ENCODE measurements at places on chromosomes 3 and 15. TPM values are rescaled to one million over a fixed set of nuclear protein-coding genes. Genes with fewer than 3 reads are reported as not detected.

- no peak for DNase-seq
- no peaks in the 10 kb centered on the region for H3K36me3 ChIP-seq
- H3K27me3 ChIP-seq = no peaks in the 10 kb centered on the region
- no peaks in the 10 kb centered on the region for H3K4me1 ChIP-seq
- no peak overlapping the region for H3K4me3 ChIP-seq
Measured at GRCh38 chr15:23387621-23388190, 33.2 kb downstream of the GOLGA8S start.

CIB2 gene
- 4.0 TPM for total RNA-seq

DNA sequence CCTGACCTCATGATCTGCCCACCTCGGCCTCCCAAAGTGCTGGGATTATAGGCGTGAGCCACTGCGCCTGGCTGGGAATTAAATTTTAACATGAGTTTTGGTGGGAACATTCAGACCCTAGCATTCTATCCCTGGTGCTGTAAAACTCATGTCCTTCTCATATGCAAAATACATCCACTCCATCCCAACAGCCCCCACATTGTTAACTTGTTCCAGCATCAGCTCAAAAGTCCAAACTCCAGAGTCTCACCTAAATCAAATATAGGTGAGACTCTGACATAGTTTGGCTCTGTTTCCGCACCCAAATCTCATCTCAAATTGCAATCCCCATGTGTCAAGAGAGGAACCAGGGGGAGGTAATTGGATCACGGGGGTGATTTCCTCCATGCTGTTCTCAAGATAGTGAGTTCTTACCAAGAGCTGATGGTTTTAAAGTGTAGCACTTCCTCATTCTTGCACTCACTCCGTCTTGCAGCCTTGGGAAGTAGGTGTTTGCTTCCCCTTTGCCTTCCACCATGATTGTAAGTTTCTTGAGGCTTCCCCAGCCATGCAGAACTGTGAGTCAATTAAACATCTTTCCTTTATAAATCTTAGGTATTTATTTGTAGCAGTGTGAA is 96.2 kb upstream of the PLCL2 start:
- no peak overlapping the region for H3K4me3 ChIP-seq
- H3K27ac ChIP-seq = no peak overlapping the region
- no peak for DNase-seq
- H3K36me3 ChIP-seq = no peaks in the 10 kb centered on the region
- H3K27me3 ChIP-seq = no peaks in the 10 kb centered on the region

RPL39L gene
- total RNA-seq = 16.8 TPM

- no peaks in the 10 kb centered on the region for H3K36me3 ChIP-seq
- no peak overlapping the region for H3K27ac ChIP-seq
- no peak overlapping the region for H3K4me3 ChIP-seq
- H3K4me1 ChIP-seq = no peaks in the 10 kb centered on the region
- no peak for DNase-seq
Measured at GRCh38 chr15:100284191-100284590, 57.6 kb downstream of the ADAMTS17 start.

DNA sequence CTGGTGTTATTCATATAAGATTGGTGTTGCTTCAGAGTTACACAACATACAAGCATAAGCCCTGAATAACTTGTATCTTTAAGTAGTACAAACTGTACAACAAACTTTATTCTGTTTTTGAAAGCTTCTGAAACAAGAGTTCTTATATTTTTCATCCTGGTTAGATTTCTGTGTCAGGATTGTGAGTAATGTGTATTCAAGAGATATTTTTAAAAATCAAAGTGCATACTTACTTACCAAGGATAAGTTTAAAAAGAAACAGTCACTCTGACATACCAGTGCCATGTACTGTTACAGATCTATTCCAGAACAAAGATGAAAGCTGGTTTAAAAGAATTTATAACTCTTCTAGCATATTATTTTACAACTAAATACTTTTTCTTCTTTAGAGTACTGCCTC is 755.1 kb downstream of the ZPLD1 start:
- no peak for DNase-seq
- no peaks in the 10 kb centered on the region for H3K36me3 ChIP-seq
- H3K4me1 ChIP-seq = no peaks in the 10 kb centered on the region
- no peaks in the 10 kb centered on the region for H3K27me3 ChIP-seq
- no peak overlapping the region for H3K27ac ChIP-seq

MORC1 gene
- total RNA-seq = not detected

DNA sequence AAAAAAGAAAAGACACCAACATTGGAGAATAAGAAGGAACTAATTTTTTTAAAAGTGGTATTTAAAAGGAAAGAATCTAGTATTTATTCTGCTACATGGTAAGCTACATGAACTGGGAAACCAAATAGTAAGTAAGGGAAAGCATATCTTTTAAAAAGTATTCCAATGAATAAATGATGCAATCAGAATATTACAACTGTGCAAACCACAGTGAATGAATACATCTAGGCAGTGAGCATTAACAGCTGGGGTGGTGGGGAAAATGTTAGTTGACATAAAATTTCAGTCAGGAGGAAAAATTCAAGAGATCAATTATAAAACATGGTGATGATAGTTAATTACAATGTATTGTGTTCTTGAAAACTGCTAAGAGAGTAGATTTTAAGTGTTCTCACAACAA is 16.9 kb downstream of the ICE2 start:
- no peaks in the 10 kb centered on the region for H3K27me3 ChIP-seq
- no peak for DNase-seq
- H3K27ac ChIP-seq = no peak overlapping the region
- H3K4me3 ChIP-seq = no peak overlapping the region

CLCN2 gene
- total RNA-seq = 6.5 TPM

DNAH12 gene
- total RNA-seq = 0.20 TPM

RBP2 gene
- total RNA-seq = not detected

- no peak overlapping the region for H3K27ac ChIP-seq
- H3K27me3 ChIP-seq = no peaks in the 10 kb centered on the region
- DNase-seq = no peak
- H3K36me3 ChIP-seq = peaks cover 15% of the 10 kb centered on the region
Measured at GRCh38 chr15:90879730-90880366, 4.5 kb upstream of the FES start.

GRCh38 chr3:79085171-79085570 is 682.6 kb downstream of the ROBO1 start:
- H3K27me3 ChIP-seq = no peaks in the 10 kb centered on the region
- DNase-seq = no peak
- no peaks in the 10 kb centered on the region for H3K4me1 ChIP-seq
- H3K36me3 ChIP-seq = no peaks in the 10 kb centered on the region
- H3K4me3 ChIP-seq = no peak overlapping the region

DNA sequence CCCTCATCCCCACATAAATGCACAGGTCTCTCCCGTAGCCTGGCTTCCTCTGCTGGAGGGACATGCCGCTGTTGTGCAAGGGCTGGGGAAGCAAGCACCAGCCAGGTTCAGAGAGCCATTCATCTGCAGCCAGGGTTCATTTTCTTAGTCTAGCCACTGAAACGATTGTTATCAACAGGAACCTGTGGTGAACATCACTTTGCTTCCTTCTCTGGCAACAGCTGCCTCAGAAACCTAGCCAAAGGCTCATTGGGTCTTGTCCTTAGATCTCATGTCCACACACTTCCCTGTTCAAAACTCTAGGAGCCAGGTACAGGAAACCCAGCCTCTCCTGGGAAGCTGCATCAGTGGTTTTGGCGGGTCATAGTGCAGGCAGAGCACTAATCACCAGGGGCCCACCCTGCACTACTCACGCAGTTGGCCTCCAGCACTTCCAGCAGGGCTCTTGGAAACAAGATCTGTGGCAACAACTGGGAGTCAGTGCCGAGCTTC is 47.0 kb downstream of the OXNAD1 start:
- H3K27ac ChIP-seq = no peak overlapping the region
- DNase-seq = peak; percentile 21
- no peak overlapping the region for H3K4me3 ChIP-seq

DNA sequence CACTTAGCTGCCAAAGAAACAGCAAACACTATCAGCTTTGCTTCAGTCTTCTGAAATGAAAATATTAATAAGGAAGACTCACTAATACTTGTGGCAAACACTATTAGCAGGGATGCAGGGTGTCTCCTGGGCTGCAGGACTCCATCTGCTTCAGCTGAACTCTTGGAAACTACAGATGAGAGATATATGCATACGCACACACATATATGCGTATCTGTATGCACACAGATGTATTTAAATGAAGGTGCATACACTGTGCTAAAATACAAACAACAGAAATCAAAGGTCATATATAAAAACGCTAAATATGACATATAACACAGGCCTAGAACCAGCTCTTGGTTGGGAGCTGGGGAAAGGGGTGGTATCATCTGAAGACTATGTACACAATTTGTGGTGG is 10.6 kb downstream of the PPM1M start:
- H3K36me3 ChIP-seq = peaks cover 33% of the 10 kb centered on the region

BLM gene
- total RNA-seq = 18.6 TPM

DNA sequence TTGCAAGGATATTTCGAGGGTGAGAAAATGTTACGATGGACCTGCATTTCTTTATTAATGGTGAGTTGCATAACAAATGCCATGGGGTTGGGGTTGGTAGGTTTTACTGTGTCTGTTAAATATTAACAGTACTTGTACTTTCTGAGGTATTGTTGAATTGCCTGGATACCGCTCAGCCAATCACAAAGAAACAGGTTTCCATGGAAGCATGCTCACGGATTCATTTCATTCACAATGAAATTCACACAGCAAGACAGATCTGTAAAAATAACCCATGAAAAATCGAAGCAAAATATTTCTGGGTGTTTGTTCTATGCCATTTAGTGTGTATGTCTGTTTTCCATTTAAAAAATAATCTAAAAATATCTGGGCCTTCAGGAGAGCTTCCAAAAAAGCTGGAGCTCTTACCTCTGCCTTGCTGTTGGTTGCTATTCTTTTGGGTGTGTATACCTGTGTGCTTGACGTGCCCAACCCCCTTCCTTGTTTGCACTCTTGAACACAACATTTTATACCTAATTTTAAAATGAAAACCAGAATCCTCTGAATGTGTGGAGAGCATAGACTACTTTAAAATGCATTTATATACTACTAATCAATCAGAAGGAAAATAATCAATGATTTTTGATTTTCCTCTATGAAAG is 479.8 kb upstream of the TBL1XR1 start:
- H3K36me3 ChIP-seq = no peaks in the 10 kb centered on the region
- H3K4me3 ChIP-seq = no peak overlapping the region
- H3K27ac ChIP-seq = no peak overlapping the region
- H3K27me3 ChIP-seq = no peaks in the 10 kb centered on the region
- DNase-seq = no peak

AMIGO3 gene
- not detected for total RNA-seq

DNA sequence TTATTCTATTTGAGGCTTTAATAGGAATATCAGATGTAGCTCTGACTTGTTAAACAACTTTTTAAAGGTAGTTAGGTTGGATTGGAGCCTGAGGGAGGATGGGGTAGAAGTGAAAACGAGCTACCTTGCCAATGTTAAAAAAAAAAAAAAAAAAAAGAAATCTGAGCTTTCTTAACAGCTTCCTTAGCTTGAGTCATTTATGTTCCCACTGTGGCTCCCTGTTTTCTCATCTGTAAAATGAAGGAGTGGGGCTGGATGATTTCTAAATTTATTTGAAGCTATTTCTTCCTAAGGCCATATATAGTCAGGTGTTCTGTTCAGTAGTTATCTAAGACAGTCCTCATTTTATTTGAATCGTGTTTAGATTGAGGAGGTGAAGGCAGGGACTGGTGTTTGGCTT is 105.7 kb downstream of the EDEM1 start:
- no peak overlapping the region for H3K4me3 ChIP-seq
- no peaks in the 10 kb centered on the region for H3K4me1 ChIP-seq
- H3K27me3 ChIP-seq = no peaks in the 10 kb centered on the region
- H3K36me3 ChIP-seq = no peaks in the 10 kb centered on the region
- no peak for DNase-seq

DNA sequence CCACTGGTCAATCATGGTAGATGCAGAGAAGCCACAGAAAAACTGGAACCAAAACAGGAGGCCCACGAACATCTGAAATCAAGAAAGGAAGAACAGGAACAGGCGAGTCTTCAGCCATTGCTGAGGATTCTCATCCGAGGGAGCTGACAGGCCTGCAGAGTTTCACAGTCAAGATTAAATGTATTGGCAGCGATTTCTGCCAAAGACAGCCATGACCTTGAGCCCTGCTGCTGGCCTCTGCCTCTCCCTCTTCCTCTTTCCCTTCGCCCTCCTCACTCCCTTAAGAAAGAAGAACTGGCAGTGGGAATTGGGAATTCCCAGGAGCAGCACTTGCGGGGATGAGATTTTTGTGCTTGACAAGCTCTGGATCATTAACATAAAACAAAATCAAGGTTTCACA is 179.7 kb downstream of the ATP10A start:
- H3K4me3 ChIP-seq = no peak overlapping the region
- H3K27me3 ChIP-seq = no peaks in the 10 kb centered on the region
- no peak overlapping the region for H3K27ac ChIP-seq
- no peak for DNase-seq

DNA sequence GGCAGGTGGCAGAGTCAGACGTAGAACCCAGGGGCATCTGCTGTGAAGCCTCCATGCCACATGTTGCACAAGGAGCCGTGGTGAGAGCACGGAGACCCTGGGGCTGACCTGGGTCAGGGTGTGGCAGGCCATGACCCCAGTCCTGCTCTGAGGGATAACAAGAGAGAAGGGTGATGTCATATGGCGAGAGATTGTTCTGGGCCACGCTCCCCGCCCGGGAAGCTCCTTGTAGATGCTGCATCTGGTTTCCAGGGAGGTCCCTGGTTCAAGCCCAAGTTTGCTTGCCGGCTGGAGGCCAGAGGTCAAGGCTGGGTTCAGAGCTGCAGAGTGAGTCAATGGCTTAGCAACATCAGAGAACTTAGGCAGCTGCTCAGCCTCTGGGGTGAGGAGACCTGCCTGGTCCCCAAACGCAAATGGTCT is 17.3 kb downstream of the FGD5 start:
- no peak for DNase-seq
- no peaks in the 10 kb centered on the region for H3K27me3 ChIP-seq
- H3K27ac ChIP-seq = no peak overlapping the region
- H3K4me3 ChIP-seq = no peak overlapping the region
- peaks cover 8% of the 10 kb centered on the region for H3K4me1 ChIP-seq

DNA sequence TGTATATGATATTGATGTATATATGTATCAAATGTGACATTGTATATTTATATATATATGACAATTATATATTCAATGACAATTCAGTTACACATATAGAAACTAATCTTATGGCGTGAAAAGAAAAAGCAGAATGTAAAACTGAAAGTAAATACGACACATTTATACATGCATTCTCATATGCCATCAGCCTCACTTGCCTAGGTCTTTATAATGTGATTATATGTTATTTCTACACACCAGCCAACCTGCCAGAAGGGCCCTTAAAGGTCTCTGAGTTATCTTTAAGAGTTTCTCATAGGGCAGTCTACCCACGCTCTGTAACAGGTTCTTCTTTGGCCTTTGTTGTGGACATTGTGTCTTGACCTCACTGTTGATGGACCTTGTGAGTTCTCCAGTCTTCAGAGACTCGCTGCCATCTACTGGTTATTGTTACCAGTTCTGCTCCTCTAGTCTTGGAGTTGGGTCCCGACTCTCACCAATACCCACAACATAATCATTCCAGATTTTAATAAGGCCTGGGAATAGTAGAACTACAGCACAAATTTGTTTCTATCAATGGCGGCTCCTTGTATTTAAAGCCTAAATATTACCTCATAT is 371.5 kb upstream of the GOLIM4 start:
- no peak overlapping the region for H3K4me3 ChIP-seq
- no peaks in the 10 kb centered on the region for H3K36me3 ChIP-seq
- H3K27ac ChIP-seq = no peak overlapping the region
- H3K4me1 ChIP-seq = no peaks in the 10 kb centered on the region
- peak; percentile 2 for DNase-seq
- H3K27me3 ChIP-seq = no peaks in the 10 kb centered on the region
